ENCODE measurements at places on chromosomes 2 and 18.

- DNase-seq: no peak
These were observed 266.1 kb upstream of the SIX2 start for GRCh38 chr2:45275242-45275805.

GRCh38 chr2:213991453-213992108, 419.3 kb upstream of the VWC2L start:
- DNase-seq: no peak

GRCh38 chr2:189517847-189518535, 62.6 kb downstream of the SLC40A1 start:
- no peak for DNase-seq

DNA sequence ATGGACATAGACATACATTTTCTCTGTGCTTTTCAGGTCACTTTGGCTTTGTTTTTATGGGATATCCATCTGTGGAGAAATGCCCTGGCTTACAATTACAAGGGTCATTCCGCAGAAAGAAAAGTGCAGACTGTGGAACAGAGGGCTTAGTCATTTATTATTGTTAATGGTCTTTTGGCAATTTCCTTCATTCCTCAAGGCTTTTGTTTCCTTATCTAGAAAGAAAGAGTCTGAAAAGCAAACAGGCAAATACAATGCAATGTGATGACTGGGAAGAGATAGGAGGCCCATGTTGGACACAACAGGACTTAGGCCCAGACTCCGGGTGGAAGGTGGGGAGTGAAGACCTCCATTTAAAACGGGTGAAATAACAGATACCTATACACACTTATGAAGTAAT, 129.5 kb upstream of the CAVIN2 start:
- DNase-seq: no peak

GRCh38 chr2:100208141-100208770, 65.9 kb upstream of the AFF3 start:
- no peak for DNase-seq

DNA sequence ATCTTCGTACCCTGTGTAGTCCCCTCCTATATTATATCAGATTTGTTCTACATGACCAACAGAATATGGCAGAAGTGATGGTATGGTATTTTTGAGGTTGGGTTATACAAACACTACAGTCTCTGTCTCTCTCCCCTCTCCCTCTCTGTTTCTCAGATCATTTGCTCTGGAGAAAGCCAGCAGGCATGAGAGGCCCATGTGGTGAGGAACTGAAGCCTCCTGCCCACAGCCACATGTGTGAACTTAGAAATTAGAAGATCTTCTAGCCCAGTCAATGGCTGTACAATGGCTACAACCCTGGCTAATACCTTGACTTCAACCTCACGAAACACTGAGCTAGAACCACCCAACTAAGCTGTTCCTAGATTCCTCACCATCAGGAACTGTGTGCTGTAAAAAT, 250.6 kb downstream of the SMAD2 start:
- no peak for DNase-seq

GRCh38 chr18:46591783-46592391, 65.1 kb downstream of the LOXHD1 start:
- DNase-seq: no peak

DNA sequence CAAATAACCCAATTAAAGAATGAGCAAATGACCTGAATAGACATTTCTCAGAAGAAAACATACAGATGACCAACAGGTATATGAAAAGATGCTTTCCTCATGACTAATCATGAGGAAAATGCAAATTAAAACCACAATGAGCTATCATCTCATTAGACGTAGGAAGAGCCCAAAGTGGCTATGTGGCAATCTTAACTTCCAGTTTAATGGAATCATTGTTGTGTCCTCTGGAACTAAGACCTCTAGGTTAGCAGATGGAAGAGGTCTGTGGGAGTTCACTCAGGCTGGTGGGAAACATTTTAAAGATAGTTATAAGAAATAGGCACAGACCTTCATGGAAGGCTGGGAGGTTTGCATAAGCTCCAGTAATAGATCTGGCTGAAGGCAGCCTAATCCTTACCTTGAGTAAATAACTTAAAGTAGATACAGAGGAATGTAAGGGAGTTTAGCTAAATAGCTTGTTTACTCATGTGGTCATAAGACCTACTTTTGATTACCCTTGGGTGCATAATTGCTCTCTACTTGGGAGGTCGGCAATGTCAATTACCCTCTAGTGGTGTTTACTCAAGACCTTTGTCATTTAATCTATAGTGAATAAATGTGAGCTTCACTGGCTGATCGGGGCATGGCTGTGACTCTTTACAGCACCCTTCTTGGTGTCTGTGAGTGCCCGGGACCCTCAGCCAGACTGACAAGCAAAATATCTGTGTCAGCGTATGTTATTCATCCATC, 119.0 kb downstream of the GULP1 start:
- no peak for DNase-seq

DNA sequence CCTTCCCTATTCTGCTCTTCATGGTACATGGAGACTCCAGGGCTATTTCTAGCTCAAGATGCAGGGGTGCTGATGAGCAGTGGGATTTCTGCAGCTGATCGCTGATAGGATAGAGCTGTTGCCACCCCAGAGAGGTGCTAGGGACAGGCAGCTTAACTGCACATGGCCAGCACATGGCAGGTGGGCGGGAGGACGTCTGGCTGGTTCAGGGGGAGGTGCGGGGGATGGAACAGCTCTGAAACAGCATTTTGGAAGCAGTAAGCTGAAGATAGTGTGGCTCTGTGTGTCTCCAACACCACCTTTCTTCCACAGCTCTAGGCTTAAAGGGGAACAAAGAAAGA, 151.9 kb upstream of the PELI1 start:
- no peak for DNase-seq

- DNase-seq: no peak
These were observed 84.3 kb upstream of the SERTAD2 start for GRCh38 chr2:64738026-64738425.

- DNase-seq: no peak
These were observed 32.5 kb upstream of the ERCC3 start for GRCh38 chr2:127326289-127326945.

GRCh38 chr2:238007924-238008323, 41.1 kb downstream of the UBE2F start:
- no peak for DNase-seq

DNA sequence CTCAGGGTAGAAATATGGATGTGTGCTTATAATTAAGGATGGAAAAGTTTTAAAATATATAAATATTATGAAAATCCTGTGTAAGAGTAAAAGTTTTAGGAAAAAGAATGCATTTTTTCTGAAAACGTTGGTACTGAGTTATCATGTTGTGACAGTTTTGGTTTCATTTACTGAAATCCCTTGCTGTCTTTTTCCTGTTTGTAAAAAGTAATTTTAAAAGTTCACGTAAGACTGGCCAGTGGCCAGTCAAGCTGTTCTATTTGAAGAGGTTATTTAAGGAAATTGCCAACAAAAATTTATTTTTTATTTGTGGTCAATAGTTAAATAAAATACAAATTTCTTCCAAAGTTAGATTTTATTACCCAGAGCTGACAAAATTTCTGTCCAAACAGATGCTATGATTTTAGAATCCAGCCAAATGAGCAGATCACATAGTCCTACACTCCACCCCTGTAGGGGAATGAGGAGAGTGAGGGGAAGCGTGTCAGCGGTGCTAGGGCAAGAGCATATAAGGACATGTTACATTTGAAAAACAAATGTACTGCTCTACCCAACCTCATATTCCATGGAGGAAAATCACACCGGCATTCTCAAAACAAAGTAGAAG, 297.8 kb upstream of the TFPI start:
- DNase-seq: no peak

- DNase-seq: no peak
These were observed 12.2 kb downstream of the CAPG start for GRCh38 chr2:85397925-85398331.

GRCh38 chr2:218233543-218233942, 16.6 kb downstream of the ARPC2 start:
- no peak for DNase-seq

DNA sequence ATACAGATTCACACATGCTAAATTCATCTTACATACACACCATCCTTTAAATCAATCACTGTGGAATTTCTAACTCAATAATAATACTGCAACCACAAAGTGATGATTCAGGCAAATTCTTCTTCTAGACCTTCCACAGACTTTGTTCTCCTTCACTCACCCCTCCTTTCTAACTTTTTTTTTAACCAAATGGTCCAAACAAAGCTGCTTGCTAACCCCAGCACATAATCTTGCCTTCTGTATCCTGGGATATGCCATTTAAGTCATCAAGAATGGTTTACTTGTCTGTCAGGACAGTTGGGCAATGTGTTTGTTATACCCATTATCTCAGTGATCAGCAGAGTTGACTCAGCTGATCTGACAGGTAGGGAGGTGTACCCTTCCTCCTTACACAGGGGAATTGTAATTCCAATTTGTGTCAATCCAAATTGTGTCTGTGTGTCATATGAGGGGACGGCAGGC, 10.0 kb downstream of the SLC40A1 start:
- DNase-seq: no peak

DNA sequence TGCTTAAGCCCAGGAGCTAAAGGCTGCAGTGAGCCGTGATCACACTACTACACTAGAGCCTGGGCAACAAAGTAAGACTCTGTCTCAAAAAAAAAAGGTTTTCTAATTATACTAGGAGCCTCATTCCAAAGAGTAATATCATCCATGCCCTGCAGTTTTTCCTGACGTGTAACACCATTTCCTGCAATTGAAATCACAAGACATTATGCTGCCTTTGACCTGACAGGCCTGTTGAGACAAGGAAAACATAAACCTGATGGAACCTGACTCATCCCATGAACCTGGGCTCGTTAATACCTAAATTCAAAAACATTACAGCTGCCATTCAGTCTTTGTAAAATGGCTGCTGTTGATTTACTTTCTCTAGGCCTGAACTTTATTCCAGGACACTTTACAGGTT, 58.7 kb upstream of the PEX13 start:
- no peak for DNase-seq

GRCh38 chr2:182763311-182763912, 47.4 kb downstream of the DNAJC10 start:
- no peak for DNase-seq

DNA sequence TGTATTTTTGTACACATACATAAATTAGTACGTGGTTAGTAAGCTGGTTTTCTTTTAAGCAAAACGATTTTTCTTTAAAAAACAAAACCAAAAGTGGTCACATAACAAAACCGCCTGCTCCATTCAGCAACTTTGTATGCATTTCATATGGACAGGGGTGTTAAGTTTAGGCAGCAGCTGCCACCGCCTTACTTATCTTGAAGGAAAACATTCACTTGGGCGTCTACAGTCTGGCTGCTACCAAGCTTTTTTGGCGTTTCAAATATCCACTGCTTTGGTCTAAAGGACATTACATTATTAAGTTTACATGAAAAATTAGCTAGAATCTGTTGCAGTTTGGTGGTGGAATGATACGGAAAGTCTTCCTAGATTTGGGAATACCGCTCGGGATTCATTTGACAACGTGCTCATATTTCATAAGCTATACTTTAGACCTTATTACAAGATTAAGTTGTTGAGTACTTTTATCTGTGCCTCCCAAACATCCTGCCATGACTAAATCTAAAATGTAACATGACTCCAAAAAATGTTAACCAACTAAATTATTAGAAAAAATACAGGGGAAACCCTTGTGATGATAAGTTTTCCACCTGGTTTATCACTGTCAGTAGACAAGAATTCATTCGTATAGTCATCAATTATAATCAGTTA, 214.8 kb downstream of the NEDD4L start:
- DNase-seq: no peak

- DNase-seq: no peak
These were observed 63.1 kb upstream of the SPATS2L start for GRCh38 chr2:200243441-200243840.

GRCh38 chr2:98478907-98479306, 34.2 kb downstream of the INPP4A start:
- DNase-seq: no peak

GRCh38 chr2:71714601-71715240, 261.4 kb downstream of the DYSF start:
- DNase-seq: no peak

- DNase-seq: no peak
These were observed 65.7 kb downstream of the MCFD2 start for GRCh38 chr2:46849721-46850556.

- no peak for DNase-seq
These were observed 1958.8 kb upstream of the CELF4 start for GRCh38 chr18:39524370-39524769.

DNA sequence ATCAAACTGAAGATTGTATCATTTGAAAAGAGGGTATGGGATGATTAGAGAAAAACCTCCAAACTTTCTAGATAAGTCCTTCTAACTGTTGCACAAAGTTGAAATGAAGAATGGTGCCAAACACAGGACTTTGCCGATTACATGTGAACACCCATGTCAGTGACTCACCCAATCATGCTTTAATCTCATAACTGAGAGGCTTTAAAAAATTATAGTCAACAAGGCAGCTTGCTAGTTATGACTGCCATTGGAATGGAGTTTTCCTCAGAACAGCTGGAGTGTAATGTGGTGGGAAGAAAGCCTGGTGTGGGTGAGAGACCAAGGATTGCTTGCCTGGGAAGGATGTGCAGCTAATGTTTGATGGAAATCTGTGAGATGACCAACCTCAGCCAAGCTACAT, 98.2 kb upstream of the ALPP start:
- DNase-seq: no peak
